Chondrocyte (in vitro differentiated cells): ENCODE measurements at places on chromosomes 4 and X. TPM values are rescaled to one million over a fixed set of nuclear protein-coding genes. Genes with fewer than 3 reads are reported as not detected.
A peak's percentile ranks its signal among the peaks of the same experiment; 100 is the strongest.

DNA sequence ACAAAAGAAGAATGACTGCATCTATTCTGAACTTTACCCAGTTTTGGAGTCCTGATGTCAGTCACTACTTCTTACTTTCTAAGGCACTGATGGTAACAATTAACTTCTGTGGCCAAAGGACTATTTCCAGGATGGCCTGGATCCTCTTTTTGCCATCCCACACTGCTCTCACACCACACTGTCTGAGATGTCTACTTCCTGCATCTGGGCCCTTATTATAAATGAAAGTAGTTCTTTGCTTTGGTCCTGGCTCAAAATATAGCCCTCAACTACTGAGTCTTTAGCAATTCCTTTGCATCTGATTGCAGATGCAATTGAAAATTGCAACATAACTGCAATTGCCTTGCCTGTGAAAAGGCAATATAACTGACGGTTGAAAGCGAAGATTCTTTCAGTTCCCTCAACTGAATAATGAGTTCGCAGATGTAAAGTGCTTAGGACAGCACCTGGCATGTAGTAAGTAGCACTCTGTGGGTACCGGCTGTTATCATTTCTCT lies 44.2 kb downstream of the COQ2 start:
- H3K27ac ChIP-seq, result no peak overlapping the region
- H3K27me3 ChIP-seq, result no peaks in the 10 kb centered on the region
- DNase-seq, result no peak
- H3K4me1 ChIP-seq, result no peaks in the 10 kb centered on the region
- H3K36me3 ChIP-seq, result peaks cover 2% of the 10 kb centered on the region

DNA sequence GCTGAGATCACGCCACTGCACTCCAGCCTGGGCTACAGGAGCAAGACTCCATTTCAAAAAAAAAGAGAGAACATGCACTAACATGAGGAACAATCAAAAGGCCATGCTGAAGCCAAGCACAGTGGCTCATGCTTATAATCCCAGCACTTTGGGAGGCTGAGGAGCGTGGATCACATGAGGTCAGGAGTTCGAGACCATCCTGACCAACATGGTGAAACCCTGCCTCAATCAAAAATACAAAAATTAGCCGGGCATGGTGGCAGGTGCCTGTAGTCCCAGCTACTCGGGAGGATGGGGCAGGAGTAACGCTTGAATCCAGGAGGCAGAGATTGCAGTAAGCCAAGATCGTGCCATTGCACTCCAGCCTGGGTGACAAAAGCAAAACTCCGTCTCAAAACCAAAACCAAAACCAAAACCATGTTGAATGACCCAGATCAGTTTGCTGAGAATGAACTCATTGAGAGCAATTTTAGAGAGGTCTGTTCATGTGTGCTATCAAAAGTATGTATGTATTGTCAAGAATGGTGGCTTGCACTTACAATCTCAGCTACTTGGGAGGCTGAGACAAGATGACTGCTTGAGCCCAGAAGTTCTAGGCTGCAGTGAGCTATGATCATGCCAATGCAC lies 44.8 kb downstream of the PDS5A start:
- no peaks in the 10 kb centered on the region for H3K36me3 ChIP-seq
- no peaks in the 10 kb centered on the region for H3K27me3 ChIP-seq
- H3K4me3 ChIP-seq, result peak overlapping the region; percentile 32

DNA sequence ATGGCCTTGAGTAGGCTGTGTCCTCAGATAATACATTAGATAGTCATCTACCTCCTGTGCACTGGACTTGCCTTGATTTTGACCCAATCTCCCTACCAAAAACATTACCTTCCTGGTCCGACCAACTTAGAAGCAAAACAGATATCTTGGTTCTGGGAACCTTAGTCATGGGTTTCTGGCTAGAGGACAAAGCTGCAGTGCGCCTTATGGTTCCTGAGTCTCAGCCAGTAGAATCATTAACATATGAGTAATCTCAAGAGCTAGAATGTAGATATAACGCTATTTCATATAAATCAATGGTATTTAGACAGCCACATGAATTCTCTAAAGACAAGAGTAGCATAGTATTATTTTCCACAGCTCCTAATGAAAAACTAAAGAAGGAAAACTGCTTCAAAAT lies 83.1 kb downstream of the GRIA3 start:
- no peak overlapping the region for H3K27ac ChIP-seq
- no peak overlapping the region for H3K4me3 ChIP-seq
- no peaks in the 10 kb centered on the region for H3K27me3 ChIP-seq
- H3K36me3 ChIP-seq, result no peaks in the 10 kb centered on the region

DNA sequence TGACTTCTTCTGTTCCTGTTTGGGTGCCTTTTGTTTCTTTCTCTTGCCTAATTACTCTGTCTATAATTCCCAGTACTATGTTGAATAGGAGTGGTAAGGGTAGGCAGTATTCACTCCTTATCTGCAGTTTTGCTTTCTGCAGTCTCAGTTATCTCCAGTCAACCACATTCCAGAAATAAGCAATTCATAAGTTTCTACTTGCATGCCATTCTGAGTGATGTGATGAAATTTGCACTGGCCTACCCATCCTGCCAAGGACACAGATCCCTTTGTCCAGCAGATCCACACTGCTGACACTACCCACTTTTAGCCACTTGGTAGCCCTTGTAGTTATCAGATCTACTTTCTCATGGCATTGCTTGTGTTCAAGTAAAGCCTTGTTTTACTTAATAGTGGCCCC lies 971.6 kb upstream of the INTU start:
- no peaks in the 10 kb centered on the region for H3K36me3 ChIP-seq
- no peak overlapping the region for H3K27ac ChIP-seq
- no peak overlapping the region for H3K4me3 ChIP-seq
- no peak for DNase-seq

- no peak overlapping the region for H3K27ac ChIP-seq
- peaks cover 12% of the 10 kb centered on the region for H3K4me1 ChIP-seq
- DNase-seq, result no peak
- no peak overlapping the region for H3K4me3 ChIP-seq
These were observed 279.0 kb upstream of the TACR3 start for GRCh38 chr4:103998756-103999155.

DNA sequence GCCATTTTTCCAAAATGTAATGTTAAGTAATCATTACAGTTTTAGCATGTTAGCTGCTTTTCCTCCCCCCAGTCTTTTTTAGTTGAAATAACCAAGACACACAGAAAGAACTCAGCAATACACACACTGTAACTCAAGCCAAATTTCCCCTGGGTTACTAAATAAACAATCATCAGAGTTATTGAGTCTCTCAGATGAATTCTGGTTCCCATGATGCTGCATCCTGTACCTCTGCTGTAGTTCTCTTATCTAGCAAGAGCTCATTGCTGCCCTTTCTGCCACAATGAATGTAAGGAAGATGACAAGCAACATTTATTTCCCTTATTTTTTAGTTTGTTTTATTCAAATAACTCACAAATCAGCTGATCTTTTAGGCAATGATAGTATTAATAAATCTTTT lies 185.1 kb downstream of the ARHGAP6 start:
- H3K4me3 ChIP-seq, result no peak overlapping the region
- H3K27me3 ChIP-seq, result no peaks in the 10 kb centered on the region
- H3K4me1 ChIP-seq, result peaks cover 32% of the 10 kb centered on the region
- no peak for DNase-seq
- peak overlapping the region; percentile 58 for H3K27ac ChIP-seq
- no peaks in the 10 kb centered on the region for H3K36me3 ChIP-seq

The BEX1 gene
- 6.0 to 7.0 TPM (median 7.0 TPM) in 3 replicates for total RNA-seq

The AMTN gene
- not detected in 3 replicates for total RNA-seq

The KIAA1210 gene
- not detected in 3 replicates for total RNA-seq
